Sciatic nerve (tissue), 2 donors: ENCODE measurements at places on chromosomes 7 and 10.

DNA sequence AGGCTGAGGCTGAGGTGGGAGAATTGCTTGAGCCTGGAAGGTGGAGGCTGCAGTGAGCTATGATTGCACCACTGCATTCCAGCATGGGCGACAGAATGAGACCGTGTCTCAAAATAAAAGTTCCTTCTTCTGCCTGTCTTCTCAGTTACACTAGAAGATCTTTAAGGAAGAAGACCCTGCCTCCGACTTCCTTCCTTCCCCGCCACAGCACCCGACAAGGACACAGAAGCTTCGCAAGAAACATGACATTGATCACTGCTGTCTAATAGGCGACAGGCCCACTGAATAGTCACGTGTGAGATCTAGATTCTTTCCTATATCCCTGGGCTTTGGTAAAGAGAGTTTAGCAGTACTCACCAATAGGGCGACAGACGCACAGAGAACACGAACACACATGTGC is 118.2 kb downstream of the PRPF18 start:
- no peak for DNase-seq

GRCh38 chr10:10758306-10758705 is 259.4 kb upstream of the CELF2 start:
- DNase-seq, result no peak

DNA sequence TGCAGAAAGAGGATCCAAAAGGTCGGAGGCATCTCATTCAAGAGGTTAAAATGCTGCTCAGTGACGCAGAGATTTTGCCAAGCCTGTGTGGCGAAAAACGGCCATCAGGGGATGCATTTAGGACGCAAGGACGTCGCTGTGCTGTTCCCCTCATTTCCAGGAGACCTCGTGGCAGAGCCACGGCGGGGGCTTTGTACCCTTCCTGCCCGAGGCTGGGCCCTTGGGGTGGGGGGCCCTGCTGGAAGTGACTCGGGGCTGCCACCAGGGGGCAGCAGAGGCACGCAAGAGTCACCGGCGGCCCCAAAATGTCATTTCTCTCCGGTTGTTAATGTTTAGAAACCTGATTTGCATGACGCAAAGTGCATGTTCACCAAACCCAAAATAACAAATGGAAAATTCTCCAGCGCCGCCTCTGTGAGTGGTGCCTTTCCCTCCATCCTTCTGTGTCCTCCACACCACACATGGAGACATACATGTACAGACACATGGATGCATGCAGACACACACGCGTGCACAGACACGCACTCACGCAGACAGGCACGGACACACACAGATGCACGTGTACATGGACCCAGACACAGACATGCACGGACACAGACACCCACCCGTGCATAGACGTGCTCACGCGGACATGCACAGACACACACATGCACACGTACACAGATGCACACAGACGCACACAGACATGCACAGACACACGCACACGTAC is 51.0 kb upstream of the NKX6-2 start:
- peak; percentile 66 for DNase-seq

DNA sequence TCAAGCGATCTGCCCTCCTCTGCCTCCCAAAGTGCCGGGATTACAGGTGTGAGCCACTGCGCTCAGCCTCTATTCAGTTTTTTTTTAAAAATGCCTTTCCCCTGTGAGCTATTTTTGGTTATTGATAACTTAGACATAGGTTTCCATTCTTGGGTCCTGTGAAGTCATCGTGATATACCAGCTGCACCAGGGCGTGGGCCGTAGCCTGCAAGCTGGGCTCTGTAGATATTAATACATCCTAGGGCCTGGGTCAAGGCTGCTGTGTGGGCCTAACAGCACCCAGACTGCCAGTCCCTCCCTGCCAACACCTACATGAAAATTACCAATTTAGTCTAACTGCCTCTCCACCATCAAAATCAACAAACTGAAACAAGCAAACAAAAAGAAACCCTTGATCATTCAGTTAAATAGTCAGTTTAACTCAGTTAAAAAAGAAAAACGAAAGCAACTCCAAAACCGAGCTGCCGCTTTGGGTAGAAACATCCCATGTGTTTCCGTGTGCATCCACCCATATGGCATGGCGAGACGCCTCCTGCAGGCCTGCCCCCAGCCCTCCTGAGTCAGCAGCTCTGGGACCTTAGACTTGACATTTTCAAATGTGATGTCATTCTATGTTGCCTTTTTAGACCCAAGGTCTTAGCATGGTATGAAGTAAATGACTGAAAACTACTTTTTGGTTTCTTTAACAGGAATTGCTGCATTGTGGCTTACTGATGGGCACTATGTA is 330.2 kb downstream of the GLRX3 start:
- DNase-seq, result no peak

DNA sequence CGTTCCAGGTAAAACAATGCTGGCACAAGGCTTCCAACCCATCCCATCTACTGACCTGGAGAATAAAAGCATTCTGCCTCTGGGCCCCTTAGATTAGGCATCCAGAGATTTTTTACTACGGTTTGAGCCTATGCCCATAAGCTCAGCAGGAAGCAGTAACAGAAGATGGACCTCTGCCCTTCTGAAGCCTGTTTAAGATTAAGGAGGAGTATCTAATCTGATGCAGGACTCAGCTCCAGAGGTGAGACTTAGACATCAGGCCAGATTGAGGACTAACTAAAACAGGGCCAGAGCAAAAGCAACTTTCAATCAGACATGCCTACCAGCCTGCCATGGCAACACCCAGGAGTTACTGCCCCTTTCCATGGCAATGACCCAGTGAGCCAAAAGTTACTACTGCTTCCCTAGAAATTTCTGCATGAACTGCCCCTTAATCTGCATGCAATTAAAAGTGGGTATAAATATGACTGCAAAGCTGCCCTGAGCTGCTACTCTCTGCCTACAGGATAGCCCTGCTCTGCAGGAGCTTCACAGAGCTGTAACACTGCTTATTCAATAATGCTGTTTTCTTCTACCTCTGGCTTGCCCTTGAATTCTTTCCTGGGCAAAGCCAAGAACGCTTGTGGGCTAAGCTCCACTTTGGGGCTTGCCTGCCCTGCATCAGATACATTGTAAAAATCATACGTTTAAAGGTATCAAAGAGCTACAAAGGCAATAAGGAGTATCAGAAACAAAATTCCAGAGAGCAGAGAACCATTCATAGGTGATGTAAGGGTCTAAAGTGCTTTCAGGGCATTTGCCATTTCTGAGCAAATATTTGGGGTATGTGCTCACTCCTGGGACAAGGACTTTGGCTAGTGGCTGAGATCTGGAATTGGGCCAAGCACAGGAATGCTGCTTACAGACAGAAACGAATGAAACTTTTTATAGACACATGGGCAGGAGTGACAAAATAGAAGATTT is 25.0 kb upstream of the CNNM1 start:
- DNase-seq, result no peak

DNA sequence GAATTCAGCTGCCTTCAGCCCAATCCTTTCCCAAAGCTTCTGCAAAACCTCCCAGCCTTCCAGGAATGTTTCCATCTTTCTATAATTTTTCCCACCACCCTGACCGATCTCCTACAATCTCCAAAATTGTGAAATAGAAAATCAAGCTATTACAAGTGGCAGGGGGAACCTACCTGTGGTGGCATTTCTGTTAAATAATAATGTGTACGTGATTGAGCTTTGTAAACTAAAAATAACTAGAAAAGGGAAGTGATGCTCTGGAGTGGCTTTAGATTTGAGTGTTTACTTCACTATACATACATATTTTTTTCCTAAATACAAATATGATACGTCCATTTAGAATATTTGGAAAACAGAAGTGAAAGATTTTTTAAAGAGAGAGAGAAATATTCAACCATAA is 593.6 kb downstream of the GRM8 start:
- no peak for DNase-seq

GRCh38 chr10:121624836-121625486 is 26.7 kb upstream of the FGFR2 start:
- no peak for DNase-seq

- no peak for DNase-seq
These were observed 35.1 kb upstream of the DNAH11 start for GRCh38 chr7:21507627-21508343.

GRCh38 chr7:2566348-2566889 is 7.6 kb downstream of the IQCE start:
- DNase-seq, result no peak

- no peak for DNase-seq
These were observed 21.0 kb downstream of the XRCC2 start for GRCh38 chr7:152654971-152655370.

- no peak for DNase-seq
These were observed 84.7 kb downstream of the CHST15 start for GRCh38 chr10:124008681-124009080.

DNA sequence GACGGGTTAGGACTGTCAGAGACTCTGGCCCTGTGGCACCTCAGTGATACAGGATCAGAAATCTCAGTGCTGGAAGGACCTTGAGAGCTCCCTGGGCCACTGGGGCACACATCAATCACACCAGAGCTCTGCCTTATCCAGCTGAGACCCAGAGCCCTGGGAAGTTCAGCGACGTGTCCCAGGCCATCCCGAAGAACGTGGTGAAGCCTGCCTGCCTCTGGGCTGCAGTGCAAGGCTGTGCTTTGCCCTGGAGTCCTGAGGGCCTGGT is 79.8 kb upstream of the MGMT start:
- no peak for DNase-seq

DNA sequence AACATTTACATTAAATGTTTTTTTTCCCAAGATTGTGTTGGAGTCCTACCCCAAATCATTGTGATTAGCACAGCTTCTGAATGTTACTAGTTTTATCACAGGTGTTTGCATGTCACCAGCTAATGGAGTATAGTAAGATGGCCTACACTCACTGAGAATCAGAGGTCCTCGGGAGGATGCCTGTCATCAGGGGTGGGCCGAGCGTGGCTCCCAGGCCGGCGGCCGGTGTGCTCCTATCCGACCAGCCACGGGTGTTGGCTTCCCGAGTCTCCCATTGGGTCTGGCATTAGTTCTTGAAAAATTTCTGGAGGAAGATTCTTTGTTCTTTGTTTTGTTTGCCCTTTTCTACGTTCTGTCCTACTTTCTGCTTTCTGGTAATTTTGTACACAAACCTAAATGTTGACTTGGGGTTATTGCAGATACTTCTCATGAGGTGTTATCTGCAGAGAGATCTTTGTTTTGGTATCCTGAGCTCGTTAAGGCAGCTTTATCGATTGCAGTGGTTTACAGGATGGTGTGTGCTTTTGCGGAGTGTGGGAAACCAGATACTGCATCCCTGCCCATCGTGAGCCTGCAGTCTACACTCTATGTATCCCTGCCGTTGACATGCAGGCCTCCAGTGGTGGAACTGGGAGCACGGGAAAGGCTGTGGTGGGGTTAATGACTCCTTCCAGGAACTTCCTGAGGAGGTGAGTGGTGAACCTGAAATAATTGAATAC is 67.3 kb upstream of the DNAJB6 start:
- DNase-seq, result peak; percentile 40

DNA sequence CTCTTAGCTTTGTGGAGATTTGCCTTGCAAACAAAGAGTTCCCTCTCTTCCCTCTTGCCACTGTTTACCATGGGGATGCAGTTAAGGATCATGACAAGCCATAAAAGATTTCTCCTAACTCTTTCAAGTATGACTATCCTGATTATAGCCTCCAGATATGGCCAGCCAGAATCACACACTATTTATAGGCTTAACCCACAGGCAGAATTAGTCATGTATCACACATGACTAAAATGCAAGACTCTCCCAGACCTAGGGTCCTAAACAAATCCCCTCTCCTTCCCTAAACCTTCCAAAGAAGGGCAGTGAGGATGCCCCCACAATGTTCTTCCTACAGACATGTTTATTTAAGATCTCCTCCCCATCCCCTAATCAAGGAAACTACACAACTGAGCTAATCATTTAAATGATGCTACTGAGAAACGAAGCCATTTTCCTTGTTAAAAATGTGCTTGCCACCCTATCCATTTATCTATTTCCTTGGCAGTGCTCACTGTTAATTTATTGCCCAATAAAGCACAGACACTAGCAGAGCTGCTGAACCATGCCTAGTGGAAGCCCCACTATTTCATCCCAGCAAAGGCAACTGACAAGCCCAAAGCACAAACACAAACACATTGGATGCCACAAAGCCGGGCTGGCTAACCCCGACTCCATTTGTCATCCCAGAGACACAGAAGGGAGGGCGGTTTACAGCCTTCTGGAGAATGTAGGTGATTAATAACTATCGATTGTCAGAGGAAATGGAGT is 363.4 kb downstream of the KCNMA1 start:
- DNase-seq, result no peak

- no peak for DNase-seq
These were observed 18.7 kb downstream of the ZNF786 start for GRCh38 chr7:149071641-149072437.

DNA sequence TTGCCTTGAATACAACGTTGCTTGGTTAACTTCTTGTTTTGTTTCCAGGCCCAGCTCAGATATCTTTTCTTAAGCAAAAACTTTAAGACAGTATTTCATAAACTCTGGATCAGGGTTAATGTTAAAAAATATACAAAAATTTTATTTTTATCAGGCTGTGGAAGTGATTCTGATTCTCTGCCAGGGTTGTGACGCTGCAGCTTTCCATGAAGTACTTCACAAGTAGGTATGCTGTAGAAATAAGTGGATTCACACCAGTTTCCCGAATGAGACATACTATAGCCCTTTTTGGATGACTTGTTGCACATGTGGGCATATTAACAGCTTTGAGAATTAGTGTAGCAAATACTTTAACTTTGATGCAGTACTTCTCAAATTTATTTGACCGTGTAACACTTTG is 70.1 kb downstream of the CDK14 start:
- no peak for DNase-seq
